Activated CD4-positive, alpha-beta T cell treated with anti-CD3 and anti-CD28 coated beads, Interleukin-2, amount 10 ng/mL, durations not matched to agents 7 days and 5 days (primary cell): ENCODE measurements at places on chromosomes 4 and X.
A peak's percentile ranks its signal among the peaks of the same experiment; 100 is the strongest.

DNA sequence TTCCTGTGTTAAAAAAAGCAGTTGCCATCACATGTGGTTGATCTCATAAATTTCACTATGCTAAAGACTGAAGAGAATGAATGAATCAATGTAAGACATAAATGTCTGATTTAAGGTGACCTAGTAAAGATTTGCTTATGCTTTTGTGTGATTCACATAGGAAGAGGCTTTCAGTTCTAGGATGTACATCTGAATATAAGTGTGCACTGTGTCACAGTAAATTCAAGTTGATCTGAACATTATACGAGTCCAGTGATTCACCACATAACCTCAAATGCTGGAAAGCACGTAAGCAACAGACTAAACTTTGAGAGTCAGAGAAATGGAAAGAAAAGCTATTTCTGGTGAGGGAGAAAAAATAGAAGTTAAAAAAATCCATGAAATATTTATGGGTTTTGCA, 567.9 kb downstream of the EPHA5 start:
- no peak for DNase-seq

DNA sequence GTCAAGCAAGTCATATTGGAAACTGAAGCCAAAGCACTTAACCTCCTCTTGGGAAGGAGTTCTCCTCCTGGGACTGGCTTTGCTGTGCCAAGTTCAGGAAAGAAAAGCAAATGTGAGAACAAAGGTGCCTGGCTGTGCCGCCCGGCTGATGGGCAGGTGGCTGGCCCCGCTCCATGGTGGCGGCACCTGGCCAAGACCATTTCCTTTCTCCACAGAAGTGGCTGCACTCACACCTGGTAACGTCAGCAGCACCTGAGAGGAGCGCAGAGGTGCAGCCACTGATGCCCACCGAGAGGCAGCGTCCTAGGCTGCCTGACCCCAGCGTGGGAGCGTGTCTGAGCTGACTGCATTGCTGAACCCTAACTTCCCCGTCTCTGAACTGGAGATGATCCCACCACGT, 54.3 kb downstream of the DCTD start:
- no peak for DNase-seq

DNA sequence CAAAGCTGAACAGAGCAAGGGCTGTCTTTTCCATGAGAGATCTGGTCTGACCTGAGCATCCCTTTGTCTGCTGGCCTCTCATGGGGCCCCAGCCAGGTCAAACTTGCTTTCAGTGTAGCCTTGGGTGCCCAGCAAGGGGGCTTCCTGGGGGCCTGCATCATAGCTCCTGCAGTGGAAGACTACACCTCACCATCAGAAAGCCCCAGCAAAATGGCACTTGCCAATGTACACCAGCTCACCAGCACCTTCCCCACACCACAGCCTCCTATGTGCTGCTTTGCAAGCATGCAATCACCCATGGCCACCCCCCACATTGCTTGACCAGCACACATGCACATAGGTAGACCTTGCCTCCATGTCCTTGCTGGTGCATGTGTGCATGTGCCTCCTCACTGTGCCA, 1478.1 kb downstream of the FSTL5 start:
- no peak for DNase-seq

- DNase-seq = no peak
Measured at GRCh38 chr4:118974758-118975157, 86.1 kb downstream of the SYNPO2 start.

GRCh38 chrX:39174772-39175417, 373.6 kb downstream of the MID1IP1 start:
- DNase-seq = peak; percentile 27

GRCh38 chr4:186472948-186473347, 82.4 kb downstream of the MTNR1A start:
- no peak for DNase-seq

DNA sequence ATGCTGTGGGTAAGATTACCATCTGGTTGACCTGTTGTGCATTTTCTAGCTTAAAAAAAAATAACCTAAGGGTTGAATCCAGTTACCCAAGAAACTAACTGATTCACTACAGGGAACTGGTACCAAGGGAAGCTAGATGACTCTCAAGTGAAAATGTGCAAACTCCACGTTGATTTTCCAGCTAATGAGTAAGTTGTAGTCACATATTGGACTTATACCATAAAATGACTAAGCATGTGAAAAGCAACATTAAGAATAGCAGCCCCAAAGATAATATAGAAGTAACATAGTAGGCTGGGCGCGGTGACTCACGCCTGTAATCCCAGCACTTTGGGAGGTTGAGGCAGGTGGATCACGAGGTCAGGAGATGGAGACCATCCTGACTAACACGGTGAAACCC, 270.9 kb downstream of the SPRY1 start:
- no peak for DNase-seq

DNA sequence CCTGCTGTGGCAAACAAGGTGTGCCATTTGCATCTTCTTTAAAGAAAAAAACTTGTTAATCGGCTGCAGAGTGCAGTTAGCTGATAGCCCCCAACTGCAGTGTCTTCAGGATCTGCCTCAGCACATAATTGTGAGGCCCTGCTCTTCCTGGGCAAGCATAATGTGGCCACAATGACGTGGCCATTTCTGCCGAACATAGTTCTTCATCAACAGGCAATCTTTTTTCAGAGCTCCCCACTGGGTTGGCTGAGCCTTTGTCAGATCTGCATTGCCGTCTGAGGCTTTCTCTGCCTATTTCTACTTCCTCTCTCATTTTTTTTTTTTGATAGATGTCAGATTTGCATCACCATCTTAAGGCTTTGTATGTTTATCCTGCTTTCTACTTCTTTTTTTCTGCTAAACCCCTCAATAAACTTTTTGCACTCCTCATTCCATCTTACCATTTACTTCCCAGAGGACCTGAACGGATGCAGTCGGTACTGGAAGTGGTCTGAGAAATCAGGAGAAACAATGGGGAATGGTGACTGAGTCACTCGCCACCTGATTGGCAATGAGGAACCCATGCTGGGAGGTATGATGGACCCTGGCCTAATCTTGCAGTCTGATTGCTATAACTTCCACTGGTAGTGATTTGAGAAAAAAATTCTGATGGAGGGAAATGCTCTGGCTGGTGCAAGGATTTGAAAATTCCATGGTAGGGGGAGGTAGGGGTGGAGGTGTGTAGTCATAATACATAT, 21.2 kb upstream of the TAB3 start:
- DNase-seq = no peak

DNA sequence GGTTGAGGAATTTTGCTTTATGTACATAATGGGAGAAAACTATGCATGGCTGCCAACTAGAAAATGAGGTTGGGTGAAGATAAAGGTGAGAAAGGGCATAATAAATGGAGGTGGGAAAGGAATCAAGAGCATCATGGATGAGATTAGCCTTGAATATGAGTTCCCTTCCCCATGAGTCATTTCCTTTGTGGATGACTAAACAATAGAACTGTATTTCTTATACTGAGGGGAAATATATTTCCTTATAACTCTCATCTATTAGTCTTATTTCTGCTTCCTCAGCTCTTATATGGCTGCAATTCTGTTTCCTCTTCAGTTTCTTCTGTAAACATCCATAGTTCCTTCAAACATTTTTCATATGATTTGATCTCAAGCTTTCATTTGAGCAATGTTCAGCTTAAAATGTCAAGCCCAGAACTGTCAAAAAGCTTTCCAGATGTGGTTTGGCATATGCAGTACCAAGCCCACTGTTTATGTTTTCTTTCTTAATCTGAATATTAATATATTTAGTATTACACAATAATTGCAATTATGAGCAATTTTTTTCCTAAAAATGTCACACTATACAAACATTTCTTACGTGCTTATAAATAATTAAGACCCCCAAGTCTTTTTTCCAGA, 100.7 kb upstream of the GRPR start:
- DNase-seq = no peak
